ENCODE measurements at places on chromosomes 7 and 10. TPM values are rescaled to one million over a fixed set of nuclear protein-coding genes. Genes with fewer than 3 reads are reported as not detected.
A peak's percentile ranks its signal among the peaks of the same experiment; 100 is the strongest.

DNA sequence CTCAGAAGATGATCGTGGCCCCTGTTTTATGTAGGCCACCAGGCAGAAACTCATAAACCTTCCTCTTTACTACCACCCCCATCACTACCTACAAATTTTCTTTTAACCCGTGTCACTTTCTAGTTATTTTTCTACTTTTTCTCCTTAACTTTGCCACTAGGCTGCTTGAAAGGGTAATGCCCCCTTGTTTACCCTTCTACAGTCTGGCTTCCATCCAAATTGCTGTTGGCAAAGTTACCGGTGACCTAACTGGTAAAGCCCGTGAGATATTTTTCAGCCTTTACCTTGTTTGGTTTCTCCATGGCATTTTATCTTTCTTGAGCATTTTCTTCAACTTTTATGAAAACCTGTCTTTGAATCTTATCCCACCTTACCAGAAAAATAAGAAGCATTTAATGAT is 153.0 kb downstream of the WNT2 start:
- no peak for DNase-seq

- DNase-seq: no peak
These were observed 27.6 kb downstream of the SFTPA1 start for GRCh38 chr10:79638318-79638717.

LZTS2 gene
- 11.5 TPM for total RNA-seq

RSPH10B2 gene
- total RNA-seq: 0.09 TPM

GRCh38 chr7:108003599-108003935 is 606 bp upstream of the LAMB1 start:
- no peak for DNase-seq

MAGI2 gene
- total RNA-seq: 0.33 TPM

AKR1C8 gene
- not detected for total RNA-seq

GRCh38 chr10:74189999-74190421 is 39.0 kb downstream of the ADK start:
- peak; percentile 15 for DNase-seq

- DNase-seq: no peak
These were observed 135.4 kb downstream of the DOCK4 start for GRCh38 chr7:112070674-112071256.
